HCEC 1CT (cell line): ENCODE measurements at places on chromosomes 2 and 18.
A peak's percentile ranks its signal among the peaks of the same experiment; 100 is the strongest.

- DNase-seq: no peak
Observed at GRCh38 chr2:73291093-73291460, 2.3 kb downstream of the EGR4 start.

DNA sequence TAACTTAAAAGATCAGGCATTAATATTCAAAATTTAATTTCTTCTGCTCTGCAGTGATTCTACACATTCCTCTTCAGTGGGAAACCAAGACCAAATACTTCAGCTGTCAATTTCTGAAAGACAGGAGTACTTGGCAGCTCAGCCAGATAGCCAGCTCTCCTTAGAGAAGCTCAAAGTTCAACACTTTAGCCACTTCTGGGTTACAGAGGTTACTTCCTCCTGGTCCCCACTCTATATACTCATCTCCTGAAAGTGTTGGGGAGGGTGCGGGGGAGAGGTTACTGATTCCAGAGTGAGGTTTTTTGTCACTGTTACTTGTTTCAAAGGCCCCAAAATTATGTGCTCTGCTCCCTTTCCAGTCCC is 4.1 kb downstream of the CYTIP start:
- DNase-seq: no peak

DNA sequence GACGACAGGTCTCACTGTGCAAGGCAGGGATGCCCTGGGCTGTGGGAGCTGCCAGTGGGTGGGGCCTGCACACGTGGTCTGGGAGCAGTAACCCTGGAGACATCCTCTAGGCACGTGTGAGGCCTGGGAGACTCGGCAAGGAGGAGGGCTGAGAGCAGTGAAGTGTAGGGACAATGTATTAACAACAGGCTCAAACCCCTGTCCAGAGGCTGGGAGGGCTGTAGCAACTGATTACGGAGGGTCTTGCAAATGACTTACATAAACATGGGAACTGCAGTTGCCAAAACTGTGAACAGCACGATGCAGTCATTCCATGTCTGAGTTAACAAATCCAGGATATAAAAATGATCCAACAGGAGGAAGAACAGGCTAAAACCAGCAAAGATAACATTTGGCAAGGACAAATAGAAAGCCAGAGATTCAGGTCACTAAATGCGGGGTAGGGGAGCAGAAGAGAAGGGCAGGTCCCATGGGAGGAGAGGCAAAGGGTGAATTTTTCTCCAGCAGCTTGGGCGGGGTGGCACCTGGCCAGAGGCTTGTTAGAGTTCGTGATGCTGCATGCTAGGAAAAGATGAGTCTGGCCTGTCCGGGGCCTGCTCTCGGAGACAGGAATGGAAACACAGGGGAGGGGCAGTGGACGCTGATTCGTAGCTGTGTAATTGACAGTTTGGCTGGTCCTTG is 44.9 kb downstream of the CYP27C1 start:
- no peak for DNase-seq

DNA sequence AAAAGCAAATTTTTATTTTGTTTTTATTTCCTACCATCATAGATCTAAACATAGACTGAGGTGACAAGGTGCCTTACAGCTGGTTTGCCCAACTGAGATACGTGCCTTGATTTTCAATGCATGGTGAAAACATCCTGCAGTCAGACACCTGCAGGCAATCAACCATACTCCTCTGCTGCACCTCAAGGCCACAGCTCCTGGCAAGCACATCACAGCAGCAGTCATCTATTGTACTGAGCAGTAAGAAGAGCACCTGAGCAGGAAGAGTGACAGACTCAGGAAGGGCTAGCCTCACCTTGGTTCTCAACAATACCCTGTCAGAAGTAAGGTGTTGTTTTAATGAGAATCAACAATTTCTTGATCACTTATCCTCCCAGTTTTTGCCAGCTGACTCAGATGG is 1206.8 kb upstream of the NRXN1 start:
- no peak for DNase-seq

- peak; percentile 71 for DNase-seq
Observed at GRCh38 chr2:23351388-23352141, 33.4 kb upstream of the KLHL29 start.

GRCh38 chr2:34070196-34070595 is 471.1 kb upstream of the FAM98A start:
- DNase-seq: no peak

- peak; percentile 26 for DNase-seq
Observed at GRCh38 chr18:60684843-60685513, 312.4 kb upstream of the MC4R start.

DNA sequence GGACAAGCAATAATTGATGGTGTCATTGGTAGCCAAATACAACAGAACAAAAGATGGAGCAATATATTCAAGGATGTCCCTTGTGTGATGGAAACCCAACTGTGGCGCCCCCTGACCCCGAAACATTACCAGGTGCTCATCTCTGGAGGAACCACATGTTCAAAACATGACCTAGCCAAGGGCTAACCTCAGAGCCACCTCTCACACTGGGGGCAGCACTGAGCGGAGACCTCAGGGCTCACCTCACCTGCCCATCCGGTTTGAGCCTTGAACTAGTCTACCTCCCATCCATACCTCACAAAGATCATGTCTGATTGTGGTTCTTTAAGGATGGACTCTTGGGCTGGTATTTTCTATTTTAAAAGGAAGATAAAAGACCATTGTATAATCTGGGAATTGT is 314.4 kb upstream of the CDH7 start:
- no peak for DNase-seq

DNA sequence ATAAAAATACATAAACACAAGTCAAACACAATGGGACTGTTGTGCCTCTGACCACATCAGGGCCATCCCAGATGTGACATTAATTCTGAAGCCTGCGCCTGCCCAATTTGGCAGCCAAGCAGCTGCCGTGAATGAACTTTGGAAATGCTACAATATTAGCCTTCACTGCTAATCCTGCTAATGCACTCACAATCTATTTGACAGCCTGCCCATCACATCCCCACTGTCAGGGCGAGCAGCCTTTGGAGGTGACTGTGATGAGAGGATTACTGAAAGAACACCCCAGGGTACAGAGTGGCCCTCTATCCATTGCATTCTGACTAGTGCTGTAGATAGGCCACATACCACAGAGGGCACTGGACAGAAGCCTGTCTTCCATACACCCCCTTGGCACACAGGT is 21.6 kb downstream of the OSR1 start:
- no peak for DNase-seq

- DNase-seq: no peak
Observed at GRCh38 chr2:147222506-147222905, 622.3 kb upstream of the ACVR2A start.

DNA sequence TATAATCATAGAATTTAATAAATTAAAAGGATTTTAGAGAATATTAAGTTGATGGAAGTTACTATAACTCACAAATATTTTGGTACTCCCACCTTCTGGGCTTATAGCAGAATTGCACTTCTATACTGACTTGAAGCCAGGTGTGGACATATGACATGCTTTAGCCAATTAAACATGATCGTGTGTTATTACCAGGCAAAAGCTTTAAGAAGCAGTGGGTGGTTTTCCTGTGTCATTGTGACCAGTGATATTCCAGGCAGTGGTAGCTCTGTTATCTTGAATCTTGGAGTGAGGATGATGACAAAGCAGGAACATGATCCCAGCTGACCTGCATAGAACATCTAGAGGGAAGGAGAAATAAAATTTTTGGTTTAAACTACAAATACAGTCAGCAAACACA is 370.9 kb upstream of the ZEB2 start:
- peak; percentile 35 for DNase-seq

GRCh38 chr2:154452471-154452870 is 246.0 kb upstream of the KCNJ3 start:
- no peak for DNase-seq

DNA sequence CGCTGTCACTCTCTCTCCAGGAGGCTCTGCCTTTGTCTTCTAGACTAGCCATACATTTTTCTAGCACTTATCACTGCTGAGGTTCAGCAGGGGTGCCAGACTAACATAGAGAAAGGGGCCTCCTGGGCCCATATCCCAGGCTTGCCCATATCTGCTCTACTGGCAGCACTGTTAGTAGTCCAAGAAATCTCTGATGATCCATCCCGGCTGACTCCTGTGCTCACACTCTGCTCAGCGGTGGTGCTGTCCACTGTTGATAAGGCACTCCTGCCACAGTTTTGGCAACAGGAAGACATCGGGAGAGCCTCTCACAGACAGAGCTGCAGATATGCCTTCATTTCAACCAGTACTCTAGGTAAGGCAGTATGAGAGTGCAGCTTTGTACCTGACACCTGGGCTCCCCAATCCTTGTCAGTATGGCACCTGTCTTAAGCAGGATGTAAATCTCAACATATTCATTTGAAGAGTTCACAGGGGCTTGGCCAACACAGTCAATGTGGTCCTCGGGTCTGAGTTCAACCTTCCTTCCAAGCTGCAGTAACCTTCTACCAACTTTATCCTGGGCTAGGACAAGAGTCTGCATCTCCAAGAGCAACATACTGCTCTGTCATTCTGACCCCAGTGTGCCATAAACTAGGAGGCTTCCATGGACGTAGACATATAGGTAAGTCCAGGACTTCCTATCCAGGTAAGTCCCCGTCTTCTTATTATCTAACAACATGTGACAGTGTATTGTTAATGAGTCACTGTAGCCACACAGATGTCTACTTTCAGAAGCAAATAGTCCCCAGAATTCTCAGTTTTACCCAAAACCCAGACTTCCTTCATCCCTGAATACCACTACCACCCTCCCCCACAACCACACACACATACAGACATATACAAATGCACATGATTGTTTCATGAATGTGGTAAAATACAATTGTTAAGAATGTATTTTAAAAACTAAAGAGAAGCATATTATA is 16.2 kb downstream of the KLF7 start:
- DNase-seq: no peak

GRCh38 chr2:147416099-147416498 is 428.7 kb upstream of the ACVR2A start:
- DNase-seq: peak; percentile 79

- peak; percentile 9 for DNase-seq
Observed at GRCh38 chr18:47893939-47894699, 36.3 kb downstream of the SMAD2 start.

DNA sequence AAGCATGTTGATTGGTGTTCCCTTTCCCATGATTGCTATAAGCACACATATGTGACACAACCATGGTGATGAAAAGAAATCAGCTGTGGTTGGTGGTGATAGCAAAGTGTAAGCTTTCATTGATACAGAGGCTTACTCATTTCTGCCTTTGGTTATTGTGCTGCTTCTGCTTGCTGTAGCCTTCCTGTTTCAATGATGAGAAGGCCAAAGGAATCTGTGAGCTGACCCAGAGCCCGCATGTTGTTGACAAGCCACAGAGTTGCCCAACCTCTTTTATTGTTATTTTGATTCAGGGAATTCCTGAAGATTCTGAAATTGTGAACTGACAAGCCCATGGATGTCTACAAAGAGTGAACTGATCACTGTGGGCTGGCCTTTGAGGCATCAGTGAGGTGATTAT is 164.4 kb downstream of the TMEFF2 start:
- no peak for DNase-seq

DNA sequence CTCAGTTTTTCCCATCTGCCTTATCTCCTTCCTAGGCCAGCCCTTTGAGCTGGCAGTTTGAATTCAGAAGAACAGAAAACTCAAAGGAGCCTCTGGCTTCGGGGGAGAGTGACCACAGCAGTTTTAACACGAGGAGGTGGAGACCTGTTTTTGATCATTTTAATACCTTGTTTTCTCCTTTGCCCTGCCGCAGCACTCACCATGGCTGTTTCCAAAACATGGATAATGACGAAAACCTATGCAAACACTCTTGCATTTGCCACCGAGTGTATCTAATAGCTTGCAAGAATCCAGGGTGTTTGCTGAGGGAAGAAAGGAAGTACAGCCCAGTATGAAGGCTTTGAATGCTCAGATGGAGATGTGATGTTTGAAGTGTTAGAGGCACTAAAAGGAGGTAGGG is 167.1 kb downstream of the PRKCE start:
- DNase-seq: no peak

DNA sequence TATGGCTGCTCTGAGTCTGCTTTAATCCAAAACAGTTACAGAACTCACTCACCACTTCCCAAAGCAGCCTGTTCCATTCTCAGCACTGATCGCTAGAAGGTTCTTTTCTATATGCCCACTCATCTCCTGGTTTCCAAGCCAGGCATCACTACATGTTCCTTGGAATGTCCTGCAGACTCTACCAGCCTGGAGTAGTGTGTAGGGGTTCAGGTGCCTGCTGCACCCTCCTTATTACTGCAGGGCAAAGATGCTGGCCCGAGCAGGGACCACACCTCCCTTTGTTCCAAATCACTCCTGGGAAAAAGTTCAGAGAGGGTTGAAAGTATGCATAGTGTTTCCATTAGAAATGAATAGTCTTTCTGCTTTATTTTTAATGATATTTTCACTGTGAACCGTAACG is 196.6 kb downstream of the SH3RF3 start:
- DNase-seq: no peak

DNA sequence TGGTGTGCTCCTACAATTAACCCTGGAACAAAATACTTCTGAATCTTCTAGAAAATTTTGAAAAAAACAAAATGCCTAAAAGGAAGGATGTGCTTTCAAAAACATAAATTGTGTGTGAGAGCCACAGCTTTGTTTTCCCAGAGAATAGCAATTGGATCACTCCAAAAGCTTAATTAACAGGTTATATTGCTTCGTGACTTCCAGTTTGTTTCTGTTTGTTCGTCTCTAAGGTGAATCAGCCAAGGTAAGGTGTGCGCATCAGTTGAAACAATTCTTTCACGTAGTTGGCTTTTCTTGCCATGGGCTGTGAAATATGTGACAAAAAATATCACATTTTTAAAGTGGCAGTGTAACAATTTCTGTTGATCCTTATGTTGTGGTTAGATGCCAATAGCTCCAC is 90.3 kb upstream of the BARD1 start:
- DNase-seq: no peak

DNA sequence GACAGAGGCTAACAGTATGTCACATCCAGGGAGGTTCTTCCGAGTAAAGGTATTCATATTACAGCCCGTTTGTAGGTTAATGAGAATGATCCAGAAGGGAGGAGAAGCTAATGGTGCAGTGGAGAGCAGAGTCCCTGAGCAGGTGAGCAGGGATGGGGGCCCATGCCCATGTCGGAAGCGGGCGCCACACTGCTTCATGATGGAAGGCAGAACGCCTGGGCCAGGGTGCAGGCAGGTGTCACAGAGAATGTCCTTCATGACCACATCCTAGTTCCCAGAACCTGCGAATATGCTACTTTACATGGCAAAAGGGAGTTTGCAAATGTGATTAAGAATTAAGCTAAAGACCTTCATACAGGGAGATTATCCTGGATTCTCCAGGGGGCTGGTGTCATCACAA is 4.0 kb downstream of the HES6 start:
- no peak for DNase-seq

- no peak for DNase-seq
Observed at GRCh38 chr2:5121642-5122041, 570.5 kb upstream of the SOX11 start.

DNA sequence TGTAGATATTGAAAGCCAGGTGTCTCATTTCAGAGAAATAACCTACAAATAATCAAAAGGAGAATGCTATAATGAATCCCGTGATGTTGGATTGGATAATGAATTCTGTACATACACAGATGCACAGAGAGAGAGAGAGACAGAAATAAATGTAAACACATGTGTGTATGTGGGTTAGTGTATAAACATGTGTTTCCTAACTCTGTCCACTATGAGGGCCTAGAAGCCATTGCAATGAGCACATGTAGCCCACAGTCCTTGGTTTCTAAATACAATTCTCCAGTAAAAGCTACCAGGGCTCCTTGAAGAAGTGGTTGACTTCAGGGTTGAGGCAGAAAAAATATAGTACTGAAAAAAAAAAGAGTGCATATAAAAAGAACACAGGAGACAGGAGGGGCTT is 109.5 kb downstream of the INHBB start:
- peak; percentile 32 for DNase-seq

- no peak for DNase-seq
Observed at GRCh38 chr2:16019617-16020351, 79.4 kb downstream of the MYCN start.

GRCh38 chr2:108634576-108635160 is 84.6 kb upstream of the RANBP2 start:
- DNase-seq: no peak
